Muscle of leg (tissue), 16 donors: ENCODE measurements at places on chromosomes 3 and 15.
A peak's percentile ranks its signal among the peaks of the same experiment; 100 is the strongest.

- no peak for DNase-seq
Measured at GRCh38 chr3:42758126-42758525, 14.9 kb downstream of the CCDC13 start.

DNA sequence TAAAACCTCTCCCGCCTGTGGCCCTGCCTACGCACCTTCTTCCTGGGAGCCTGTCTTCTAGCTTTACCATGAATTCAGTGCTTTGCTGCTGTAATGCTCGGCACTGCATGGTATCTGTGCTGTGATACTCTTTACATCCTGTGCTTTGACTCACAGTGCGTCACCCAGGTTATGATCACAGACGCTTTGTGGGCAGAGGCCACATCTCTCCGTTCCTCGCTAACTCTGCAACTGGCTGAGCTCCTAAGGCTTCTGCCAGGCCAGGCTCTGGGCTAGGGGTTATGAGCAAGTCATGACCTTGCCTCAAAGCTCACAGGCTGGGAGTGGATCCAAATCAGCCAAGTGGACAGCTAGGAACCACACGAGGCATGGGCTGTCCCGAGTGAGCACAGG lies 23.2 kb downstream of the SPTBN5 start:
- no peak for DNase-seq

- DNase-seq: peak; percentile 56
Measured at GRCh38 chr3:105967117-105967516, 98.3 kb upstream of the CBLB start.

DNA sequence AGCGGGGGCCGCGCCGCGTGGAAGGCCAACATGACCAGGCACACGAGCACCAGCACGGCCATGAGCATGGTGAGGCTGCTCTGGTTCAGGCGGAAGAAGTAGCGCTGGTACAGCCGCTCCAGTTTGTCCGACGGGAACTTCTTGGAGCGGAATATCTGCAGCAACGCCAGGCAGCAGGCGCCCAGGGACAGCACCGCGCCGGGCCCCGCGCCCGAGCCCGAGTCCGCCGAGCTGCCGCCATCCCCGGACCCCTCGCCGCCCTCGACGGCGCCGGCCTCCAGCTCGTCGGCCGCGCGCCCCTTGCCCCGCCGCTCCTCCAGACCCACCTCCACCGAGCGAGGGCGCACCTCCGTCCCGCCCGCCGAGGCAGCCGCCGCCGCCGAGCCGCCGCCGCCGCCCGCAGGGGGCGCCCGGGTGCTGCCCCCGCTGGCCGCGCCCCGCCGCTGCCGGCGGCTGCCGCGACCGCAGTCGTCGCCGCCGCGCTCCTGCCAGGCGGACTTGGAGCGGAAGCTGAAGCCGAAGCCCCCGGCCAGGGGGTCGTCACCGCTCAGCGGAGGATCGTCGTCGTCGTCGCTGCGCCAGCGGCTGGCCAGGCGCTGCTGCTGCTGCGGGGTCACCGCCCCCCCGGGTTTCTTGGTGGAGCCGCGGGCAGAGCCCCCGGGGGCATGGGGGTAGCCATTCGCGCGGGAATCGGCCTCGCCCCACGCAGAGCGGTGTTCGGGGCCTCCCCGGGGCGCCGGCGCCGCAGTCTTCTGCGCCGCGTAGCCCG lies 957 bp downstream of the ADCY5 start:
- DNase-seq: peak; percentile 18

GRCh38 chr3:37676885-37677284 lies 184.8 kb upstream of the CTDSPL start:
- DNase-seq: no peak

GRCh38 chr3:156661155-156661554 lies 13.2 kb upstream of the TIPARP start:
- no peak for DNase-seq

GRCh38 chr15:33124811-33125210 lies 69.7 kb downstream of the FMN1 start:
- peak; percentile 39 for DNase-seq

DNA sequence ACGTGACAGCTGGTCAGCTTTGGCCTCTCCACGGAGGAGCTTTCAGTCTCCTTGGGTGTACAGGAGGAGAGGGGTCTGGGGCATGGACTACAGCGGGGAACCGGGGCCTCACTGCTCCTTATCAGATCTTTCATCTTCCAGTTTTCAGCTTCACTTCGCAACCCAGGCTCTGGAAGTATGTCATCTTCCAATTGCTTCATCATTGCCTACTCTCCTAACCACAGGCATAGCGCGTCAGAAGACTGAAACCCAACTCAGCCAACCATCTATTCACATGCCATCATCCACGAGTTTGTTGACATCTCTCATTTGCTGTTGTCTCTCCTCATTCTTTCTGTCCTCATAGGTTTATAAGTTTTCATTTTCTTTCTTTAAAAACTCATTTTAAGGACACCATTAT lies 119.5 kb downstream of the MYLK start:
- no peak for DNase-seq

DNA sequence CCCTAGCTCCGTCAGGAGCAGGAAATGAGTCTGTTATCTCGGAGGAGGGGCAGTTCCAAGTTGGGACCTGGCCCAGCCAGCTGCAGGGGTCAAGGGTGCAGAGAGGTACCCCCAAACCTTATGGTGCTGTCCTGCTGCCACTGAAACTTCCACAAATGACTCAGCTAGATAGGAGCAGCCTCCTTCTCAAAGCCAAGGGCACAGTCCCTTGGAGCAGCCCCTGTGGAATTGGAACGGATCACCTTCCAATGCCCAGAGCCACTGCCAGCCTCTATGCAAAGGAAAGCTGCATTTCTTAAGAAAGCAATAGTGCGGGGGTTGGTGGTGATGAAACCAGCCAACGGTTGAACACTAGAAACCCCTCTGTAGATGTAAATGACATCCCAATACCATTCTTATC lies 19.6 kb upstream of the LRRK1 start:
- DNase-seq: no peak

DNA sequence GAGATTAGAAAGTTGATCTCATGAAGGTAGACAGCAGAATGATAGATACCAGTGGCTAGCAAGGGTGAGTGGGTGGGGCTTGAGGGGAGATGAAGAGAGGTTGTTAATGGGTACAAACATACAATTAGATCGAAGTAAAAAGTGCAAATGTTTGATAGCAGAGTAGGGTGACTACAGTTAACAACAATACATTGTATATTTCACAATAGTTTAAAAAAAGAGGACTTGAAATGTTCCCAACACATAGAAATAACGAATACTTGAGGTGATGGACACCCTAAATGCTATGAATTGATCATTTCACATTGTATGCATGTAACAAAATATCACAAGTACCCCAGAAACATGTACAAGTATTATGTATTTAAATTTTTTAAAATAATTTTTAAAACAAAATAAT lies 47.3 kb downstream of the ADAM10 start:
- DNase-seq: no peak

GRCh38 chr3:175199961-175200360 lies 340.8 kb downstream of the NAALADL2 start:
- DNase-seq: no peak

GRCh38 chr15:100559330-100559729 lies 30.6 kb upstream of the CERS3 start:
- DNase-seq: no peak

DNA sequence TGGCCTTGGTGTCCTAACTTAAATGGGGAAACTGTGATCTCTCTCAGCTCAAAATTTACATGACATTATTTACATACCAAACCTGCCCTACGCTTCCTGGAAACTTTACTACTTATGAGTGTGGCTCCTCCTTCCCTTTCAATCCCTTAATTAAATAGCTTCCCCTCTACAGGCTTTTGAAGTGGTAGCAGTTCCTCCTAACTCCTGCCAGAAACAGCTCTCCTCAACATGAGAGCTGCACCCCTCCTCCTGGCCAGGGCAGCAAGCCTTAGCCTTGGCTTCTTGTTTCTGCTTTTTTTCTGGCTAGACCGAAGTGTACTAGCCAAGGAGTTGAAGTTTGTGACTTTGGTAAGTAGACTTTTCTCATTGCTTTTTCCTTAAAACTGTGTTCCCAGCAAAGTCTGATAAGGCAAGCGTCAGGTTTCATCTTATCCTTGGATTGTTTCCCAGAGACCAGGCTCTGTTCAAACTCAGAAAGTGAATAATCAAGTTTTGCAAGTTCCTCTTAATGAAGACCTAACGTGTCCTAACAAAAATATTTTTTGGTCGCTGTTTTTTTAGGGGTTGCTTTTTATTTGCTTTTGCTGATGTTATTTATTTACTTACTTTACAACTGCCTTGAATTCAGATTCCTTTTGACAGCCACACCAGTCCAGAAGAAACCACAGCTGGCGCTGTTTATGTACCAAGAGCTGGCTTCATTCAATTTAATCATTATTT lies at the start of gene ACP3:
TSS of gene ACP3 (plus strand) at position 179 of the 720 bp plus-strand sequence. CDS start at position 229, 50 bp downstream.
- peak; percentile 76 for DNase-seq

DNA sequence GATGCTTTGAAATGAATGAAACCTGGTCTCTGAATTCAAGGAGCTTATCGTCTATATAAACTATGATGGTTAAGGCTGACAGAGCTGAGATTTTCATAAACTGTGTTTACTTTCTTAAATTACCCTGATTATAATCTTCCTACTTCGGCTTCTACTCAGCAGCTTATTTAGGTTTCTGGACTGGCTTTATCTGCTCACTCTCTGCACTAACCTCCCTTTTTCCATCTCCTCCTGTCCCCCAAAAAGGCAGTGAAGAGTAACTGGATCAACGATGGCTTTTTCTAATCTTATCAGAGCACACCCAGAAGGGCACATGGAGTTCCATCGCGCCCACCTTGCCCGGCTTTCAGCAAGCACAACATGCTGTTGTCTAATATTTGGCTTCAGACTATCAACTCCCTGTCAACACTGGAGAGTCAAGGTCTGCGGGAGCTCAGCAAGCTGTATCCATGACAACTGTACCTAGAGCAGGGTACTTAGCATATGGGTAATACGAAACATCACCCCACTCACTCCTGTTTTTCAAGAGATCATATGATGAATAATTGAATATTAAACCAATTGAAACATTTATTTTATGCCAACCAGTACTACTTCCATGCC lies 417.3 kb downstream of the GABRB3 start:
- DNase-seq: no peak

DNA sequence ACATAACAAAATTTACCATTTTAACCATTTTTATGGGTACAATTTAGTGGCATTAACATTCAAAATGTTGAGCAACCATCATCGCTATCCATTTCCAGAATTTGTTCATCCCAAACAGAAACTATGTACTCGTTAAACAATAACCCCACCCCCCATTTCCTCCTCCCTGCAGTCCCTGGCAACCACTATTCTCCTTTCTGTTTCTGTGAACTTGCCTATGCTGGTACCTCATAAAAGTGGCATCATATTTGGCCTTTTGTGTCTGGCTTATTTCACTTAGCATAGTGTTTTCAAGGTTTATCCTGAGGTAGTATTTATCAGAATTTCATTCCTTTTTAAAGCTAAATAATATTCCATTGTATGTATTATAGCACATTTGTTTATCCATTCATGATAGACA lies 32.4 kb downstream of the C3orf80 start:
- DNase-seq: no peak

DNA sequence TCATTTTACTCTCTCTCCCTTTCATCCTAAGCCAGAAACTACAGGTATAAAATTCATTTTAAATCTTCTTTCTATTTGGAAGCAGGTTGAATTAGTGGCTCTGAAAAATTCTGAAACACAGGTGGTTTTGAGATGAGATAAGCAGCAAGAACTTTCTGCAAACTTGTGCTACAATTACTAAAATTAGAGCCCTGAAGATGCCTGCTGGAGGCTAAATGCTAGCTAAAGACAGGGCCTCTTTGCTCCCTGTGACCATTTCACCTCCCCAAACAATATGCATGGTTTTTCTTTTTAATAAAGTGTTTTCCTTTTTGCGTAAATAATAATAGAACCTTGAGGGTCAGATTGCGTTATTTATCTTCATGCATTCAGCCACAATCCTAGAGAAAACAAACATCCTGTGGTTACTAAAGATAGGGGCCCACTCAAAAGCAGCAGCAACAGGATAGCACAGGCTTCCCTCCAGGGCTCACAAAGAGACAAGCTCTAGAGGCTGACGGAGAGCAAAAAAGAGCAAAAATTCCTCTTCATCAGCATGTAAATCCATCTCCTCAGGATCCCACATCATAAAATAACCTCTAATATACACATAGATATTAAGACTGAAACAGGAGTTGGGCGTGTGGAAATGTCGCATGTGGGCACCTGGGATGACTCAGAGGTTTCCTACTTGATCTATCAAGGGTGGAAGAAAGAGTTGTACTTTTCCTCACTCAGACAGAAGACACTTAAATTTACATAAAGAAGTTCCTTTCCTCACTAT lies 26.5 kb upstream of the CP start:
- DNase-seq: no peak

GRCh38 chr3:146037697-146038096 lies 123.3 kb downstream of the PLOD2 start:
- no peak for DNase-seq

GRCh38 chr15:45162771-45163507 lies 24.8 kb downstream of the SHF start:
- DNase-seq: peak; percentile 85

DNA sequence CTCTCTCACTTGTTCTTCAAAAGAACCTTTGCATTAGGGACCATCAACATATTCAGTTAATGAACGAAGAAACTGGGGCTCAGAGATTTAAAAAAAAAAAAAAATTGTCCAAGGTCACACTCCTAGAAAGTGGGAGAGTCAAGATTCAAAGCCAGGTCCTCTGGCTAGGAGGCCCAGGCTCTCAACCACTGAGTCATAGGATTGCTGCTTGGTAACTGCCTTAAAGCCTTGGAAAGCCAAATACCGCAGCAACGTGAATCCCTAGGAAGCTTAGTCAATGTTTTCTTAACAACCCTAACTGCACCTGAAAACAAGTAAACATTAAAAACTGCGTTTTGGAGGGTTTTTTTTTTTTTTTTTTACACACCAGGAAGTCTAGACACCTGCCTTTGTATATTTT lies 156.8 kb downstream of the WNT5A start:
- DNase-seq: peak; percentile 21

DNA sequence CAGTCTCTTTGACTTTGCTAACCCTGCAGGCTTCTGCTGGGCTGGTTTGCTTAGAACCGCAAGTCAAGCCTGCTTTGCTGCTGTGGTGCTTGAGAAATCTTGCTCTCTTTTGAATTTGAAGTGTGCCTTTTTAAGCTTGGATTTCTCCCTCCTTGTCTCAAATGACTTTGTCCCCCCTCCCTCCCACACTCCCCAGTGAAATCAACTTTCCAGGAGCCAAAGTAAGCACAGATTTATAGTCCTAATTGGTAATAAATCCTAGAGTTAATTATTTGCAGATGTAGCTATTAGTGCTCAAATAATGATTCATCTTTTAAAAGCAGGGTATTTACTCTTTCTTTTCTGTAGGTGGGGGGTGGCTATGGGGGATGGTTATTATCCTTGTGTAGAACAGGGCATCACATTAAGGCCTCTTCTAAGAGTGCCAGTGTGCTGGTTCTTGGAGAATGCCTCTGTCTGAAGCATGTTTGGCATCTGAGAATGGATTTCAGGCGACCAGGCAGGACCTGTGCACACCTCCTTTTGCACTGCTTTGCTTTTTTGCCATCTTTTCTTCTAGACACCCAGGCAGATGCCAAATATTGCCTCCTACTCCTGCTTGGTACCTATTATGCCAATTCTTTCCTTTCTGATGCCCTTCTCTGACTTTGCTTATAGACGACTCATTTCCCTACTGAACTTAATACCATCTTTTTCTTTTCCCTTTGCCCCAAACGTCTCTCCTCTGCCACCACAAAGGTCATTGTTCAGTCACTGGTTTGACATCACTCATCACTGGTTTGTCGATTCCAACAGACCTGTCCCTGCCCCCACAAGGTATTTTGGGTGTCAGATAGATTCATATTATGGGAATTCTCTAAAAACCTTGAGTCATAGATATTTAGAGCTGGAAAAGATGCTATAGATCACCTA lies 50.7 kb downstream of the CLDN11 start:
- DNase-seq: no peak

- no peak for DNase-seq
Measured at GRCh38 chr3:43624619-43625305, 3.0 kb upstream of the ANO10 start.
